ENCODE measurements at places on chromosomes 3 and 15.

DNA sequence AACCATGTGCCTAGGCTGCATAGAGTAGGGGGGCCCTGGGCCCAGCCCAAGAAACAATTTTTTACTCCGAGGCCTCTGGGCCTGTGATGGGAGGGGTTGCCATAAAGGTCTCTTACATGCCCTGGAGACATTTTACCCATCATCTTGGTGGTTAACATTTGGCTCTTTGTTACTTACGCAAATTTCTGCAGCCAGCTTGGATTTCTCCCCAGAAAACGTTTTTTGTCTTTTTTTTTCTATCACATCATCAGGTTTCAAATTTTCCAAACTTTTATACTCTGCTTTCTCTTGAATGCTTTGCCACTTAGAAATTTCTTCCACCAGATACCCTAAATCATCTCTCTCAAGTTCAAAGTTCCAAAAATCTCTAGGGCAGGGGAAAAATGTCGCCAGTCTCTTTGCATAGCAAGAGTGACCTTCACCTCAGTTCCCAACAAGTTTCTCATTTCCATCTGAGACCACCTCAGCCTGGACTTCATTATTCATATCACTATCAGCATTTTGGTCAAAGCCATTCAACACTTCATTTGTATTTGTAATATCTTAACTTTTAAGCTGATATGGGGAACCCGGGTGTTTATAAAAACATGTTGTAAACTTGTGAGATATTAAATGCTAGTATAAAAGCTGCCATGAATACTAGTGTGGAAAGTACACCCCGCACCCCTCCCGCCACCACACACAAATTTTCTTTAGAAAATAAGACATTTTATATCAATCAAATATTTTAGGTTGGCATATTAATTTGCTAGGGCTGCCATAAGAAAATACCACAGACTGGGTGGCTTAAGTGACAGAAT is 56.0 kb upstream of the PLSCR4 start:
- no peak for DNase-seq

DNA sequence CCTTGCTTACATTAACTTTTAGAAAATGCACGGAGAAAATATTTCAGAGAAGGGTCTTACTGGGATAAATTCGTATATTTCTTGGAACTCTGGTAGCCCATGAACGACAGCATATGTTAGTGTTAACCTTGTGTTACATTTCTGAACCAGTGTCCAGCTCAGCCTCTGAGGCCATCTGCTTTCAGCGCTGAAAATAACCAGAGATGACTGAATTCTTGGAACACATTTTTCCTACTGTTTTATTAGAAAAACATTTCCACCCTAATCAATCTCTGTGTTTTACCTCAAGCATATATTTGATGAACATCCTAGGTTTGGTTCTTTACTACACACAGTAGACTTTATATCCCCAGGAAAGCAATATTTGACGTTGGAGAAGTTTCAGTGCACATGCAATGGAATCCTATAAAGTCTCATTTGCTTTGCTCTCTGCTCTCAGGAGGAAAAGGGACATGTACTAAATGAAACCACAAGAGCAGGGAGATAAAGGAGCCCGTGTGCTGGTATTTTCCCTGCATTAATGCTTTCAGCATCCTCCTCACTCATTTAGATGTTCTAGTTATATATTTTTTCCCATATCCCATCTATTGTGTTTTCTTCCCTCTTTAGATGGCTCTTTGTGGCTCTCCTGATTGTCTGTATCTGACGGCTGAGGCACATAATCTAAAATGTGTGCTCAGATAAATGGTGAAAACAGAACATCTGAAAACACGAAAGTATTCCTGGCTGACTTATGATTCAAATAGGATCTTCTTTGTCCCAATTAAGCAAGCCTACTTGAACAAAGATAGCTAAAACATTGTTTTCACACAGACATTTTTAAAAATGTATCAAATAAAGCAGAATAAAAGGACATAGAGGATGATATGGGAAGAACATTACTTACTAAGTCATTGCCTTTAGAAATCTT is 151.7 kb upstream of the KCNMB2 start:
- DNase-seq: no peak

DNA sequence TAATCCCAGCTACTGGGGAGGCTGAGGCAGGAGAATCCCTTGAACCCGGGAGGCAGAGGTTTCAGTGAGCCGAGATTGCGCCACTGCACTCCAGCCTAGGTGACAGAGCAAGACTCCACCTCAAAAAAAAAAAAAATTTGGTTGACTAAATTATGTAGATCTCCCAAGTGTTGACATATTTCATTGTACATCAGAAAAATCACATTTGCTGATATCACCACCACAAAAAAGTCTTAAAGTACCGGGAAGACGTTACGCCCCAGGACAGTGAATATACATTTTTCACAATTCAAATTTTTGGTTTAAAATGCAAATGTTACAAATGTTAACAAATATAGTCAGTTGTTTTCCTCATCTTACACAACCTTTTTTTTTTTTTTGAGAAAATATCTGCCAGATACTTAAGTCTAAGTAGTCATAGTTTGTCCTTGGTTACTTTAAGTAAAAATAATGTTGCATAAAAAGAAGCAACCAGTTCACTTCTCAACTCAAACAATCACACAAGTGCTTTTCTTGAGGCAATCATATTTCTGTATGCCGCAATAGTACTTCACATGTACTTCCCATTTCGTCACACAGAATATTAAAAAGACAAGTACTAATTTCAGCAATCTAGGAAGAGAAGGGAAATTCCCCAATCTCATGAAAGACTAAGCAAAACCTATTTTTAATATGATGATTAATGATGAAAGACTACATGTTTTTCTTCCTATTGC is 41.0 kb upstream of the TCF12 start:
- no peak for DNase-seq

DNA sequence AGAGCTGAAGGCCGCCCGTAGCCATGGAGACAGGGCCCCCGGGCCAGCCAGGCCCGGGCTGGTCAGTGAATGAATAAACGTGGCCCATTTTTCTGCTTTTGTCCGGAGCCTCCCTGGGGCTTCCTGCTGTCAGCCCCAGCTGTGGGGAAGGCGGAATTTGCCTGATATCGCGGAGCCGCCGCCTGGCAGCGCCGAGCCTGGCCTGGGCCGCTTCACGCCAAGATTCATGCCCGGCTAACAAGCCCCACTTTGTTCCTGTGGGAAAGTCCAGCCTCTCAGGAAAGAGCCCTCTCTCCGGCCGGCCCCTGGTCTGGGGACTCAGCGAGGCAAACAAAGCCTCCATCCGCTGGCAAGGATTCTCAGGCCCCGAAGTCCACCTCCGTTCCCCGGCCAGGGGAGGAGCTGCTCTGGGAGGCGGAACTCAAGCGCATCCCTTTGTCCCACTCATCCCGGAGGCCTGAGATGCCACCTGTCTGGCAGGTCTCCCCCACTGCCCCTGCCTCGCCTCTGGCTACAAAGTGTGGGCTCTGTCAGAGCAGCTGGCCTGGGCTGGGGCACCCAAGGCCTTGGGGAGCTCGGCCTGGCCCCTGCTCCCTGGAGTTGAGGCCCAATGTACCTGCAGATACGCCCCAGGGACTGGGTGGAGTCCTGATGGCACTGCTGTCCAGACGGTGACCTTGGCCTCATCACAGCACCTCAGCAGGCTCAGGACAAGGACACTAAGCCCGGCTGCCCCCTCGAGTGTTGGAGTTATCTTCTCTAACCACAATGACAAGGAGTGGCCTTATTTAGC is 51.6 kb upstream of the SLC6A11 start:
- DNase-seq: no peak

DNA sequence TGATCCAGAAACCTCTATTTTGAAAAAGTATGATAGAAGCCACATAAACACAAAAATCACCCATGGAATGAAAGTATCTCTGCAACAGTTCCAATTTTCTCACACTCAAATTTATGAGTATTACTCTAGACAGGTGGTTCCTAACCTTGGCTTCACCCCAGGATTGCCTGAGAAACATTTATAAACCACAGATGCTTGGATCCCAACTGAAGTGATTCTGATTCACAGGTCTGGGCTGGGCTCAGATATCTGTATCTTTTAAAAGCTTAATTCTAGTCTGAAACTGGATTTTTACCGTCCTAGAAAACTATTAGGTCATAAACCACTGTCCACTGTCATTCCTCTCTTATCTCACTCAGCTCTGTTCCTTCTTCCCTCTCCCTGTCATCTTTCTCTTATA is 7.4 kb upstream of the SST start:
- no peak for DNase-seq

DNA sequence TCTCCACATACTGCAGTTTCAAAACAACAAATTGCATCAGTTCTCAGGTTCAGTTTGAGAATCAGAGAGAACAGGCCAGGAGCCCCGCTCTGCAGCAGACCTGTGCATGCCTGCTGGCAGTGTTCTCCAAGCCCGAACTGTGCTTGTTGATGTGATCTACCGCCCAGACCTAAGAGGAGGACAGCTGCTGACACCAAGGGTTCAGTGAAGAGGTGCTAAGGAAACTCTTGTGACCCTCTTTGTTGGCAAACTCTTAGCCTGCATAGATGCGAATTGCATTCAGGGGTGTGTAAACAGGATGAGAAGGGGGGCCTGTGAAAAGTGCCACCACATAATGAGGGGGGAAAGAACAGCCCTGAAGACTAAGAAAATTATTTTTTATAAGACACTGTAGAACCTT is 89.8 kb downstream of the PDE8A start:
- DNase-seq: no peak

- DNase-seq: no peak
Observed at GRCh38 chr3:61595288-61595687, 33.9 kb downstream of the PTPRG start.

DNA sequence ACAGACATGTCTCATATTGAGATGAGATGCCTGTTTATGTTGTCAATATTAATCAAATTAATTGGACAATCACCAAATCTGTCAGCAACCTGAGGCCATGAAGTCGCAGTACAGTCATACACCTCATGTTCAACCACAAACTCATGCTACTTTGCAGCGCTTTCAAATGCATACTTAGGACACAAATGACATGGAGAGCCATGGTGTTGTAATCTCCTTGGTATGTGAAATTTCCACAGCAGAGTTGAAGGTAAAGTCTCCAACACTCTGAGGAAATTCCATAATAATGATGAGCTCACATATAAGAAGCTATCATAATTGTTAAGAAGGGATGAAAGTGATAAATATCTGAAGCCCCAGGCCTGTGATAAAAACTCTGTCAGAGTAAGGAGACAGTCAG is 873.9 kb downstream of the MCTP2 start:
- no peak for DNase-seq

DNA sequence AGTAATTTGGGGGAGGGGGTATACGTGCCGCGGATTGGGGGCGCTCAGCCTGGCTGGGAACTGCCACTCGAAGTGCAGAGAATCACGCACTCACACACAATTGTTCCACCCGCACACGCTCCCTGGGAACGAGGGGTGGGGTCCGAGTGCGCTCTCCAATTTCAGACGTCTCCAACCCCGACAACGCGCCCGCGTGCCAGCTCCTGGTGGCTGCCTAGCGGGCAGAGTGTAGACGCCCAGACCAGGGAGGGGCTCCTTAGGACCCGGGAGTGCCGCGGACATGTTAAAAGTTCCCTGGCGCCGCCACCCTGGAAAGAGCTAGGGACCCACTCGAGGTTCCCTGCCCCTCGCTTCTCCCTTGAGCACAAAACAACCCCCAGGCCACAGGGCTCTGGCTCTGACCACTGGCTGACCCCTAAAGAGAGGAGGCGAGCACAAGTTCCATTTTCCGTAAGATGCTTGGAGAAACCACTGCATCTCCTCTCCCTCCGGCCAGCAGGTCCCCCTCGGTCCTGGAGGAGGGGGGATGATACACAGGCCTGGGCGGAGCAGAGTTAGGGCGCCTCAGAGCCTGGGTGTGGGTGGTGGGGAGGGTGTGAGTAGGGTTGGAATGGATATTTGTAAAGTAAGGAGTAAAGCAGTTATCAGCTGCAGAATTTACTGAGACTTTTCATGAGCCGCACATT is 894 bp upstream of the ANKRD63 start:
- DNase-seq: no peak

DNA sequence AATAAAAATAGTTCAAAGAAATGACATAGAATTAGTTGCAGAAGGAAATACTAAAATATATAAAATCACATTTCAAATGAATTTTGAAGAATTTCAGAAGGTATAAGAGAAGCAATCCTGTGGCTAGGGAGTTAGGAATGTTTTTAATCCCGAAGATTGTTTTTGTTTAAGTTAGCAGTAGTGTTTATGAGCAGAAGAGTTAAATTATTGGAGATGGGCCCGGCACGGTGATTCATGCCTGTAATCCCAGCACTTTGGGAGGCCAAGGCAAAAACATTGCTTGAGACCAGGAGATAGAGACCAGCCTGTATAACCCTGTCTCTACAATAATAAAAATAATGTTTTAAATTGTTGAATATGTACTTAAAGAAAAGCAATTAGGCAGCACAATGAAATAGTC is 432.5 kb downstream of the MFSD1 start:
- no peak for DNase-seq

DNA sequence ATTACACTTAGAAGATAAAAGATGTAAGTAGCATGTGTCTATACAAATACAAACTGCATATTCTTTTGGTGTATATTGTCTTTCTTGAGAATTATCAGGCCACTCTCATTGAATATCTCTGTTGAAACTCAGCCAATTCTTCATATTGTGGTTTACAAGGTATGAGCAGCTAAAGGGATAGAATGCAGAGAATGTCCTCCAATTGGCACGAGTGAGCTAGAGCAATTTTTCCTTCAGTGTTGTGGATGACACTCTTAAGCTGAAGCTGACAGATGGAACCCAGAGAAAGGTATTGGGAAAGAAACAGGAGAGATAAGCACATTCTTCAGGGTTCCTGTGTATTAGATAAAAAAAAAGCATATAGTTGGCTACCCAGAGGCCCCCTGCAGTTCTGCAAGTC is 453.1 kb downstream of the EPHA3 start:
- DNase-seq: no peak

DNA sequence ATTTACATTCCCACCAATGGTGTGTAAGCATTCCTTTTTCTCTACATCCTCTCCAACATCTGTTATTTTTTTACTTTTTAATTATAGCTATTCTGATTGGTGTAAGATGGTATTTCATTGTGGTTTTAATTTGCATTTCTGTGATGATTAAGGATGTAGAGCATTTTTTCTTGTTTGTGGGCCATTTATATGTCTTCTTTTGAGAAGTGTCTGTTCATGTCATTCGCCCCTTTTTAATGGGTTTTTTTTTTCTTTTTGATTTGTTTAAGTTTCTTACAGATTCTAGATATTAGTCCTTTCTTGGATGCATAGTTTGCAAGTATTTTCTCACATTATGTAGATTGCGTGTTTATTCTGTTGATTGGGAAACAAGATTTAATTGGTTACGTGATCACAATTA is 14.2 kb downstream of the RAP2B start:
- no peak for DNase-seq

DNA sequence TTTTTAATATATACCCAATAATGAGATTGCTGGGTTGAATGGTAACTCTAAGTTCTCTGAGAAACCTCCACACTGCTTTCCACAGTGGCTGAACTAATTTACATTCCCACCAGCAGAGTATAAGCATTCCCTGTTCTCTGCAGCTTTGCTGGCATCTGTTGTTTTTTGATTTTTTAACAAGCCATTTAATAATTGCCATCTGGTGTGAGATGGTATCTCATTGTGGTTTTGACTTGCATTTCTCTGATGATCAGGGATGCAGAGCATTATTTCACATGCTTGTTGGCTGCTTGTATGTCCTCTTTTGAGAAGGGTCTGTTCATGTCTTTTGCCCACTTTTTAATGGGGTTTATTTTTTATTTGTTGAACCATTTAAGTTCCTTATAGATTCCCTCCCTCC is 75.0 kb upstream of the EPHB3 start:
- no peak for DNase-seq

All from nephron progenitor cell (in vitro differentiated cells).